Frontal cortex (tissue), 4 donors: ENCODE measurements at places on chromosomes 1 and 21.

DNA sequence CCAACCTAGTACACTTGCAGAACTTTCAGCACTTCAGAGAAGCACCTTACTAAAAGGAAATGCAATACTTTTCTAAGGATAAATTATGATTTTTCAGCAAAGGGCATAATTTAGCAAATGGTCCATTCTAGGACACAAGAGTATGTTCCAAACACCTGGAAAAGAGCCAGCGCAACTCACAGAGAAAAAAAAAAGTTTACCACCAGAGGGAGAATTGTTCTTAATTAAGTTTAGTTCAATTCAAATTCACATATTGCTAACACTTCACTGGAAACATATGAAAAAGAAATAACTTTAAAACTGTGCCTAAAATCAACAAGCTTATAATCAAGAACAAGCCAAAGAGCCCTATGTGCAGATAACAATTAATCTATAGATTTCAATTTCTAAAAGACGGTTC is 338.1 kb downstream of the SEC16B start:
- DNase-seq, result no peak

- no peak for DNase-seq
Measured at GRCh38 chr1:87389011-87389410, 60.3 kb downstream of the LMO4 start.

DNA sequence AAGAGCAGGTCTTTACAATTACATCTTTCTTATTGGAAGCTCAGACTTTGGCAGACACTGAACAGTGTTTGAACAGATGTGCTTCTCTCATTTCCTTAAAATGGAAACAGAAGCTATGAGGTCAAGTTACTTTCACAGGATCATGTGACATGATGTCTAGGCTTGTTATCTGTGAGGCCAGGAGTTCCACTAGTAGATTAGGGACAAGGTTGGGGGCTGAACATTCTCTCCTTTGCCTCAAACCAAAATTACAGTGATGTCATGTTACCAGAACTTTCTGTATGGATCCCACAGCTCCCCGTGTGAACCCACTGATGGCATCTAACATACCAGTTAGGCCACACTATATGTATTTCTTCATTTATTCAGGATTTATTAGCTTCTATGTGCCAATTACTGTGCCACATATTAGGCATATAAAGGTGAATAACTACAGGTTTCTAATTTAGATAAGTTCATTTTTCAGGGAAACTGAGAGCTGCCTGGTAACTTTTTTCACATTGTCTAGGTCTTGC is 6.0 kb downstream of the DYNLT5 start:
- DNase-seq, result no peak

- no peak for DNase-seq
Measured at GRCh38 chr21:46069719-46070279, 28.1 kb upstream of the COL6A2 start.

DNA sequence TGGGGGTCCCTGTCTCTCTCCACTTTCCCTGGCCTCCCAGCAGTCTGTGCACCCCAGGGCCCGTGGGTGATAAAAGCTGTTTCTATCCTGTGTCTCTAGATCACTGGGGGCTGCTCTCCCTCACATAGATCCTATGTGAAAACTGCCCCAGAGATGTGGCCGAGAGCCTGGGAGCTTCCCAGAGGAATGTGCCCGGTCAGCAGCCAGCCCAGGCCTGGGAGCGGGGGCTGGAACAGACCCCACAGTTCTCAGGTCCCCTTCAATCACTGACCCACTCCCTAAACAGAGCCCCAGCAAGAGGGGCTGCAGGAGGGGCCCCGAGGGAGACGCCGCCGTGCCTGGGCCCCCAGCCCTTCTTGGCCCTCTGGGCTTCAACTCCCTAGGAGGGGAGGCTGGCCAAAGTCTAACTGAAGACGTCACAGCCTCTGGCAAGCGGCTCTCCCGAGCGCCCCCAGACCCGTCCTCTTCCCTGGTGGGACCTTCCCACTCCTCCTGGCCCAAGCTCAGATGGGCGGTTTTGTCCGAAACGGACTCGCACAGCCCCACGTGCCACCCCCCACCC is 403 bp downstream of the MXRA8 start:
- DNase-seq, result no peak
